ENCODE measurements at places on chromosomes 7 and 10.

DNA sequence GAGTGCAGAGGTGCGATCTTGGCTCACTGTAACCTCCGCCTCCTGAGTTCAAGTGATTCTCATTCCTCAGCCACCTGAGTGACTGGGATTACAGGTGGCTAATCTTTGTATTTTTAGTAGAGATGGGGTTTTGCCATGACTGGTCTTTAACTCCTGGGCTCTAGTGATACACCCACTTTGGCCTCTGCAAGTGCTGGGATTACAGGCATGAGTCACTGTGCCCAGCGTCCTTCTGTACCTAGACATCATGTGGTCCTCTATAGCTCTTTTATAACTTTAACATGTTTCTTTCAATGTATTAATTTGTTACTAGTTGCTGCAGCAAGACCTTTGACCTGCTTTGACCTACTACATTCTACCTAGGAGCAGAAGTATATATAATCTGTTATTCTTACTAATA, 38.7 kb upstream of the BICC1 start:
- peak; percentile 57 for DNase-seq

DNA sequence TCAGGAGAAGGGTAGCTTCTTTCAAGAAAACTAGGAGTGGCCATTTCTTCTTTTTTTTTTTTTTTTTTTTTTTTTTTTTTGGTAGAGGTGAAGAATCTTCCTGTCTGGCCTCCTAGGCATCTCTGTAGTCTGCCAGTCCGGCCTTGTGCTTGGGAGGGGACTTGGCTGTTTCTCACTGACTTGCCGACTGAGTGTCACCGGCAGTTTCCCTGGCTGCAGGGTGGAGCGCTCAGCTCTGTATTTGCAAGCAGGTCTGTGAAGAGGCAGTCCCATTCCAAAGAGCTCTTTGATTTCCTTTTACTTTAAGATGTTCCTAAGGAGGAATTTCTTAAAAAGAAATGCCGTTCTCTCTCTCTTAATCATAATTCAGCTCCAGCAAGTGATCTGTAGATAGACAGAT, 212.6 kb downstream of the ADRA2A start:
- DNase-seq: no peak

GRCh38 chr10:27479016-27479415, 25.1 kb upstream of the RAB18 start:
- peak; percentile 78 for DNase-seq

- DNase-seq: peak; percentile 48
Observed at GRCh38 chr10:93080350-93081046, 6.8 kb downstream of the CYP26A1 start.

- DNase-seq: peak; percentile 54
Observed at GRCh38 chr10:16184096-16184597, 252.7 kb upstream of the PTER start.

DNA sequence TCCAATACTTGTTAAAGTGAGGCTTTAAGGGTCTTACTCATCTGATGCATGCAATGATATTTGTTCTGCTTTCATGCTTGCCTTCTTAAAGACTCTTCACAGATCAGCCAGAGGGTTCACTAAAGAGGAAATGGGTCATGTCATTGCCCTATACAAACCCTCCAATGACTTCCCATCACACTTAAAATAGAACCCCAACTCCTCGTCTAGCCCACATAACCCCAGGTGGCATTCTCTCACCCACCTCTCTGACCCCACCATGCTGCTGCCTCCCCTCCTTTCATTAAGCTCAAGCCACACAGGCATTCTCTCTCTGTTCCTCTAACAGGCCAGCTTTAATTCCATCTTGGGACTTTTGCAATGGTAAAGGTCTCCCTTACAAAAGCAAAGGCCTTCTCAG, 253.6 kb downstream of the GRID1 start:
- DNase-seq: no peak

DNA sequence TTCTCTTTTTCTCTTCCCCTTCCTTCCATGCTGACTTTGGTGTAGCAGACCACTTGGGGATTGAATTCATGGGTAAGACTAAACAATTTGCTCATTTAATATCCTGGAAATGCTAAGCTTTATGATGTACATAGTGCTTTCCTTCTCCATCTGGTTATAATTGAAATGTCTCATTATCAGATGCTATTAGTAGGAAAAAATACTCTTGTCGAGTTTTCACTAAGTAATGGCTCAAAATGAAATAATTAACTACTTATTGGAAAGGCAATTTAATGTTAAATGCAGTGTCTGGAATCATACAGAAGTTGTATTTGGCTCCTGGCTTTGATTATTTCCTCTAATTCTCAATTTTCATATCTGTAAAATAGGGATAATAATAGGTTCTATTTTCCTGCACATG, 990.4 kb downstream of the NRG3 start:
- DNase-seq: no peak

DNA sequence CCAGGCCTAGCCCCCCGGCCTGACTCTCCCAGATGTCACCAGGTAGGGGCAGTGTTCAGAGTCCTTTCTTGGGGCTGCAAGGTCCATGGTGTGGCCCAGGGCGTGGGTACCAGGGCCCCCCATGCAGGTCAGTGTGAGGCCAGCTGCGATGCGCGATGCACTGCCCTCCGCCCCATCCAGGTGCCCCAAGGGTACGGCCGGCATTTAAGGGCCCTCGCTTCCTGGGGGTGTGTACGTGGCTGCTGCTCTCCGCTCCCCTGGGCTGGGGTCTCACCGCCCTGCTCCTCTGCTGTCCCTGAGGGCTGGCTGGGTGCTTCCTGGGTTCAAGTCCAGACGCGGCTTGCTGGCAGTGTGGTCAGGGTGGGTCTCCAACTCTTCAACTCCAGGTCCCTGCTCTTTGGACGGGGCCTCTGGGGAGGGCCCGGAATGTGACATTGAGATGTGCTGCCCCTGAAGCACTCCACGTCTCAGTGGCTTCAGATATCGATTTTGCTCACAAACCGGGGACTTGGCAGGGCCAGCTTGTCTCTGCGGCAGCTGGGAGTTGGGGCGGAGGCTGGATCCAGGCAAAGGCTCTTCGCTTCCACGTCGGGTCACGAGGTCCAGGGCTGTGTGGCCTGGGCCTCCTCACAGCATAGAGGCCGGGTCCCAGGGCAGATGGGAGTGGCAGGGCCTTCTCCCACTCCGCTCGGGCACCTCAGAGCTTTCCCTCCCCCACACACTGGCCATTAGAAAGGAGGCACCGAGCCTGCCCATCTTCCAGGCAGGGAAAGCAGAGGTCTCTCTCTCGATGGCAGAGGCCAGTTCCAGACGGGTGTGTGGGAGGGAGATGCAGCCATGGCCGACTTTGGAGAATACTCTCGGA, 93.2 kb downstream of the UNCX start:
- no peak for DNase-seq
